ENCODE measurements at places on chromosomes 5 and 9.

DNA sequence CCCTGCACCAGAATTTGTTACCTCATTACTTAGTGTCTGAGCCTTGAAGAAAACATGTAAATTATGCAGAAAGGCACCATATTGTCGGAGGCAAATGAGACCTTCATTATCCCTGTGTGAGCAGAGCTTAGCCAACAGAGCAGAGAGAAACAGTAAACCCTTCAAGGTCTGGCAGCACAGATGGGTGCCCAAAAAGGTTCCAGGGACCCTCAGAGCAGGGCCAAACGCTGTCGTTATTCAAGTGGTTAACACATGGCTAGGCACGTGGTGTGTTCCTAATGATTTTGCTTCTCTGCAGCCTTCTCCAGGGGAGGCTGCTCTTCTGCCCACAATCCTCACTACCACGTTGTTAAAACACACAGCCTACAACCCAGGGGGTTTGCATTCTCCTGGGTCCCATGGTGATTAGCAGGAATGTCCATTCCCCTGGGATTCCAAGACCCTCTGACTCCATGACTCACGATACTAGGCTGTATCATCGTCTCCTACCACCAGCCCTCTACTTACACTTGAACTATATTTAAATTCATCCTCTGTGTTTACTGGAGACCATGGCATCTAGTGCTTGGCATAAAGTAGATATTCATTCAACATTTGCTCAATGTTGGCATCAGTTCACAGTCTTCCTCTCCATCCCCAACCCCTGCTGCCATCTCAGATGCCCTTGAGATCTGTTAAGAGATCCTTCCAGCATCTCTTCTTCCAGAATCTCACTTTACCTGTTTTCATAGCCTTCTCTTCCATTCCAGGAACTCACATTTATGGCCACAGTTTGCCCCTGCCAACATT is 174.5 kb upstream of the RAD23B start:
- DNase-seq, result no peak

DNA sequence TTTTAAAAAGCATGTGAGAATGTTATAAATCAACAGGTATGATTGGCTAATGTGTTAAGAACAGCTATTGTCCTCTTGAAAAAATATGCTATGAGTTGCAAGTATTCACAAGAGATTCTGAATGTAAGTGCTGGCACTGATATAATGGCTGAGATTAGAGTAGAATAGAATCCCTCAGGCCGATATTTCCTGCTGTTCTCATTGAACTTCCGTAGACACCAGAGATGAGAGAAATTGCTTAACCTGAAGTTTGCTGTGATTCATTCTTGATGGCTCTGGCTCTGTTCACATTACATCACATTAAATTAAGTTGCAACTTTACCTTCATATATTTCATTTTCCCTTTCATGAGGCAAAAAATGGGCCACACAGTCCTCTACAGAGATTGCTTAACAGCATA is 114.5 kb downstream of the BAAT start:
- DNase-seq, result no peak

GRCh38 chr5:96627792-96628398 is 34.3 kb upstream of the CAST start:
- DNase-seq, result no peak

DNA sequence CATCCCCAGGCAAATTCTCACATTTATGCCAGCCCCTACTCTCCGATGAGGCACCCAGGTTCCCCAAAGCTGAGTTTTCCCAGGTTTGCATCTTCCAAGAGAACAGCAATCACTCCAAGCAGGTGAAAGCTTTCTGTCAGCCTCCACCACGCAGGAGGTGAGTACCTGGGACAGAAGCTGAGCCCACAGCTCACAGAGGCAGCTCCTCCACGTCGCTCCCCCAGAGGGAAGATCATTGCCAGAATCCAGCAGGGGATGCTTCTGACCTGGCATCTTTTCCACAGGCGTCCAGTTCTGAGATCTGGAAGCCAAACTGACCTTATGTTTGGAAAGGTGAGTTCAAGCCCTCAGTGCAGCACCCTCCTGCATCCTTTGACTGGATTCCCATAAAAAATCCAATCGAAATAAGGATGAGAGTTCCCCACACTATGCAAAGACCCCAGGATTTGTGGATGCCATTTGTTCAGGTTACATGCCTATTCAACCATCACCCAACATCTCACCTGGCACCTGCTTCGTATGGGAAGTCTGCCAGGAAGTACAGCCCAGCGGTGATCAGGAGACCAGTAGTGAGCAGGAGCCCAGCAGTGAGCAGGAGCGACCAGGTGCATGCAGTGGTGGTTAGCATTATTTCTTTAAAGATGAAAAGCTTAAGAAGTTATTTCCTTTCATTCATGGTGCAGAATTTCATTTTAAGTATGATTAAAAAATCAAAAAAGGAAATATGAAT is 47.4 kb upstream of the OLFM1 start:
- DNase-seq, result no peak

DNA sequence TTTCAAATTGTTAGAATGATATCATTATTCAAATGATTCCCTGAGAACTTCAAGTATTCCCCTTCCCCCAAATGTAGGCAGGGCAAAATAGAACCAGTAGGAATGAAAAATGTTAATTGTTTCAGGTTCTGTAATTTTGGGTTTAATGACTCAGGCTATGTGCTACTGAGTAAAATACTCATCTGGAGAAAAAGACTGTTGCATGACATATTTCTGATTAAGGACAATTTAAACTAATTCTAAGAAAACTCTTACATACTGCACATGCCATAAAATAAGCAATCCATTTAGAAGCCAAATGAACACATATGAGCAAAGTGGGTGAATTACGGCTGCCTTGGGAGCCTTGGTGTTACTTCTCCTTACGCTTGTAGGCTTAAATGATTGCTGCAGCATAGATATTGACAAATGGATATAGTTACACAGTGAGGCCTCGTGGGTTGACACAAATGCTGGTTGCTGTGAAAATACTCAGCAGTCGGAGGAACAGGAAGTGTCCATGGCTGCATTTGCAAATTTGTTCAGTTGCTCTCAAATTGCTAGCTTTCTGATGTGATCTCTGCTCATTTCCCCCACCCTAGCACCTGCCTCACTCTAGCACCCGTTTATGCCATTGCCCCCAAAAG is 174.9 kb upstream of the DMAC1 start:
- no peak for DNase-seq

DNA sequence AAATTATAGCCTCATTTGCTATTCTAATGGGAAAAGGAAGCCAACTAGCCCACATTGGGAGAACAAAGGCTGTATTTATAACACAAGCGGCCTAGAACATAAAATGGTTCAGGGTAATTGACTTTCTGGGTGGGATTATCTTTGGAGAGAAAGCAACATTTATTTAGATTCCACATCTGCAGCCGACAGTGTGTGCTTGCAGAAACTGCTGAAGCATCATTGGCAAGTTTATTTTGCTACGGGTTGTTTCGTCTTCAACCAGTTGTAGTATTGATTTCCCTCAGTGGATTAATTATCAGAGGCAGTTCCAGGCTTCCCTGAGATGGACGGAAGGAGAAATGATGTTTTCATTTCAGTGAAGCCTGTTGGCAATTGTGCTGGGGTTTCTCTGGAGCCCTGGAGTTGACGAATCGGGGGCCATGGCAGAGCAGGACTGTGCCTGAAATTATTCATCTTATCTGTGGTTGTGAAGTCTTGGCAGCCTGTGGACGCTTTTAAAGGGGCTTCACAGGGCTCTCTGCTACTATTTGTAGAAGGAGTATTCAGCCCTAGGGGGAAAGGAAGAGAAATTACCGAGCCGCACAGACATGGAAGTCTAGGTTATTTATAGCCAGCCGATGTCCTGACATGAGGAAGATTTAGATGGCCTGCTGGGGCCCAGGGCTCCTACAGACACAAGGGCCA is 290.6 kb upstream of the IRX4 start:
- no peak for DNase-seq

DNA sequence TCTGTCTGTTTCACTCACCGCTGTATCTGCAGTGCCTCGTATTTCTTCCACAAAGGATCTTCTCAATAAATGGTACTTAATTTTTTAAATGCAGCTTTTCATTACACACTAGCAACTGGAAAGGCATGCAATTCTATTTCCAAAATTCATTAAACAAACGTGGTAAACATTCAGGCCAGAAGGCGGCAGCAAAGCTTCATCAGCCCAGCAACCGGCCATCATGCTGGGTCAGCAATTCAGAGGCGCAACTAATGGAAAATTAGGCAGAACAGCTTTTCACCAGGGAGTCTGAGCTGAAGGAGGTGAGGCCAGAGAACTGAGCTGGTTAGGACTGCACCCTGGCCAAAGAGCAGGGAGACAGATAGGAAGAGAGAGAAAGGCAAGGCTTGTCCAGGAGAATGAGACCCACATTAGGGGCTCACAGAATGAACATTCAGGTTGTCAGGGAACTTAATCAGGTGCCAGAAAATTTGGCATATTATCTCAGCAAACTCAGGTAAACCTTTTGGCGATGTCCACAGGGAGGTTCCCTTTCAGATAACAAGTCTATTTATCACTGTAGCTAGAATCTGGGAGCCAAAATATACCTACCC is 17.7 kb upstream of the RNF180 start:
- peak; percentile 63 for DNase-seq

DNA sequence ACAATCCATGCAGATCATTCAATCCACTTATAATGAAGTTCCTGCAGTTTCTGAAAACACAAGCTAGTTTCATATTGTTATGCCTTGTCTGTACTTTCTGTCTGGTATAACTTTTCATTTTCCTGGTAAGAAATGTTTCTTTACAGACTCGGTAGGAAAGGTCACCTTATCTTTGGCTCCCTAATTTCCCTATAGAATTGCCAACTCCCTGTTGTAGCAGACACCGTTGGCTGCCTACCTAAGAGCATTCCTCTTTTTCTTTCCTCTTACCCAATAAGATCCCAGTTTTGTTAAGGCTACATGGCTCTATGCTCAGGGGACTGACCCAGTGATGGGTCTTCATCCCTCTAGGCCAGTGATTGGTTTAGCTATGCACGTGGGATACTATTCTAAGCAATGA is 6.2 kb upstream of the ARHGEF37 start:
- no peak for DNase-seq

Data from mucosa of descending colon (tissue), 3 donors.